ENCODE measurements at places on chromosomes 4 and X.

DNA sequence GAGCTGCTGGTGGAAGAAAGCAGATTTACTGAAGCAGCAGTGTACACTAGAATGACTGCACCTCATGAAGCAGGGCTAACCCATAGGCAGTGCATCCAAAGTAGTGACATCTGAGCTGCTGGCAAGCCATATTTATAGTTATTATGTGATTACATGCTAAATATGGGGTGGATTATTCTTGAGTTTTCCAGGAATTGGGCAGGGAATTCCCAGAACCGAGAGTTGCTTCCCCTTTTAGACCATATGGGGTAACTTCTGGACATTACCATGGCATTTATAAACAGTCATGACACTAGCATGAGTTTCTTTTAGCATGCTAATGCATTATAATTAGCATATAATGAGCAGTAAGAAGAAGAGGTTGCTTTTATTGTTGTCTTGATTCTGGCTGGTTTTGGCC lies 665.8 kb upstream of the POU3F4 start:
- no peak for DNase-seq

GRCh38 chrX:13254076-13254785 lies 65.6 kb downstream of the ATXN3L start:
- no peak for DNase-seq

- DNase-seq: no peak
Measured at GRCh38 chrX:81174286-81174685, 27.4 kb downstream of the HMGN5 start.

- no peak for DNase-seq
Measured at GRCh38 chr4:170047771-170048354, 21.7 kb upstream of the MFAP3L start.

DNA sequence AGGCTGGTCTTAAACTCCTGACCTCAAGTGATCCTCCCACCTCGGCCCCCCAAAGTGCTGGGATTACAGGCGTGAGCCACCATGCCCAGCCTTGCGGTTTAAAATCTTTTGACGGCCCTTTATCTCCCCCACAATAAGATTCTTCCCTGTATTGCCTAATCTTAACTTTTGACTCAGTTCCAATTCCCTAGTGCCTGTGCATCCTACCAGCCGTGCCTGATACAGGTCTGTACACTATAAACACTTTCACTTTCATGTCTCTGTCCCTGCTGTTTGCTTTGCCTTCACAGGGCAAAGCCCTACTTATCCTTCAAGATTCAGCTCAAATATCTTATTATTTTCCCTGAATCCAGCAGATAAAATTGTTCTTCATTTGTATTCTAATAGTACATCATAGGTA lies 74.6 kb downstream of the WDR44 start:
- DNase-seq: no peak

DNA sequence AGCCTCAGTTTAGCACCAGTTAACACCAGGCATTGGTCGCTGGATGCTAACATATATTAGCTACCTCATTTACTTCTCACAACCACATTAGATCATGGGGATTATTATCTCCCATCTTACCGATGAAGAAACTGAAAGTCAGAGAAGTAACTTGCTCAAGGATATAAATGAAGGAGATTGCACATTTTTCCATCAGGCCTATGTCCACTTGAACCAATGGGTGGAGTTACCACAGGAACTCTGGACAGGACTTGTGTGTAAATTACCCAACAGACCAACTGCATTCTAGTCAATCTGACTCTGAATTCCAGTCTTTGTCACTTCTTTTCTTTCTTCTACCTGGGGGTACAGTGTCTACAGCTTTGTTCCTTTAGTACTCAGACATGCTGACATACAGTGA lies 1.8 kb downstream of the LNX1 start:
- no peak for DNase-seq

GRCh38 chr4:108717386-108717785 lies 45.5 kb downstream of the ETNPPL start:
- no peak for DNase-seq

GRCh38 chr4:76208005-76208765 lies 5.4 kb downstream of the SCARB2 start:
- peak; percentile 60 for DNase-seq

- peak; percentile 3 for DNase-seq
Measured at GRCh38 chrX:70134116-70134477, 850 bp downstream of the IGBP1 start.

- DNase-seq: no peak
Measured at GRCh38 chr4:36388710-36389109, 107.3 kb downstream of the DTHD1 start.

- no peak for DNase-seq
Measured at GRCh38 chrX:110037178-110037577, 34.3 kb downstream of the TMEM164 start.

DNA sequence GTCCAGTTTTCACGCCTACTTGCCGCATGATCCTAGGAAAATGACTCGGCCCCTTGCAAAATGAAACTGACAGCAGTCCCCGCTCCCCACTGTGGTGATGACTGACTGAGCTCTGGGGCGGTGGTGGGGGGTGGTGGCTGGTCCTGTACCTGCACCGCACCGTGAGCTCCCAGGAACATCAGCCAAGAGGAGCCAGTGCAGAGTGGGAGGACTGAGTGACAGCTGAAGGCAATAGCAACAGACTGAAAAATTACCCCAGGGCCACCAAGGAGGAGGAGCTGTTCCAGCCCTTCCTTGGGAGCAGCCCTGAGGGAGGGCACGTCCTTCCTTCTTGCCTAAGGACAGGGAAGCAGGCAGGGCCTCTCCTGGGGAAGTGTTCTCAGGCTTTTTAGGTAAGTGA lies 2.4 kb upstream of the C4orf50 start:
- no peak for DNase-seq

DNA sequence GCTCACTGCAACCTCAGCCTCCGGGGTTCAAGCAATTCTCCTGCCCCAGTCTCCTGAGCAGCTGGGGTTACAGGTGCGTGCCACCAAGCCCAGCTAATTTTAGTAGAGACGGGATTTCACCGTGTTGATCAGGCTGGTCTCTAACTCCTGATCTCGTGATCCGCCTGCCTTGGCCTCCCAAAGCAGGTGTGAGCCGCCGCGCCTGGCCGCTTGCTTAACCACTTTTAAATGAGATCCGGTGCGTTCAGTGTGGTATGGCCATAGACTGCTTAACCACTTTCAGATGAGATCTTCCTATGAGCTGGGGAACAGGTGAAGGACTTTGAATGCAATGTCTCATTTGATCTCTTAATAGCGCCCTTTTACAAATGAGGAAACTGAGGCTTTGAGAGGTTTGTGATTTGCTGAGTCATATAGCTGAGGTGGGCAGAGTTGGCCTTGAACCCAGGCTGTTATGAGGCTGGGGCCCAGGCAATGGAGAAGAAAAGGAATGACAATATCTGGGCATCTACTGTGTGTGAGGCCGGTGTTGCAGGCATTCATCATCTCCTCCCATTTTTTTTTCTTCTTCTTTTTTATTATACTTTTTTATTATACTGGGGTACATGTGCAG lies 41.9 kb upstream of the NSG1 start:
- no peak for DNase-seq

GRCh38 chr4:61011051-61011450 lies 189.1 kb upstream of the ADGRL3 start:
- DNase-seq: no peak

GRCh38 chr4:186485561-186486062 lies 69.8 kb downstream of the MTNR1A start:
- DNase-seq: no peak

GRCh38 chr4:91513326-91513725 lies 790.4 kb upstream of the GRID2 start:
- no peak for DNase-seq

- DNase-seq: no peak
Measured at GRCh38 chr4:184668511-184669114, 19.1 kb downstream of the PRIMPOL start.

- DNase-seq: peak; percentile 51
Measured at GRCh38 chr4:24730256-24731001, 64.9 kb upstream of the SOD3 start.

GRCh38 chr4:28868841-28869240 lies 1851.3 kb upstream of the PCDH7 start:
- DNase-seq: no peak

DNA sequence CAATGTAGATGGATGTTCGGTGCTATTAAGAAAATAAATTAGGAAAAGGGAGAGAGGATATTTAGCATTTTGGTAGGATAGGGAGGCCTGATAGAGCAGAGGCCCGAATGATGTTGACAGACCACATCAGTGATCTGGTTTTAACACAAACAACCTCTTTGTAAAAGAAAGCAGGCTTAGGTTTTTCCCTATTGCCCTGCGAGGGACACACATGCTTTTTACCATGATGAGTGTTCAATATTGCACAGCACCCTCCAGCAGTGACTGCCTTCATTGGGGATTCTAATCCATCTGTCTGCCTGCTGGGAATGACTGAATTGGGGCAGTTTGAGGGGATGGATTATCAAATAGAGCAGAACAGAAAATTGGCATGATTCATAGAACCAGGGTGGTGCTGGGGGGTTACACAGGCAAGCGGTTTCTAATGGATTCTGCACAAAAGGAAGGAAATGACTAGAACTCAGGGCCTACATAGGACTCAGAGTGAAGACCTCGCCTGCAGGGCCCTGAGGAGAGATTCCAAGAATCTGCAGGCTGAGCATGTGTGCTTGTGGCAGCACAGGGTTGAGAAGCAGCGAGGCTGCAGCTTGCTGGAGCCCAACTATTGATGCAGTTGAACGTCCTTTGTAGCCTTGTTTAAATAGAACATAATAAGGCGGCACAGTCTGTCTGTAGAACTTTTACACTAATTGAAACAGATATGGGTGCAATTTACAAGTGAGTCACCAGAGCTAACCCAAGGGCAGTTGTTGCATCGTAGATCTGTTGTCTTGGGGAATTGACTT lies 58.0 kb downstream of the RHOH start:
- no peak for DNase-seq

- DNase-seq: no peak
Measured at GRCh38 chrX:39242187-39242586, 440.9 kb downstream of the MID1IP1 start.

DNA sequence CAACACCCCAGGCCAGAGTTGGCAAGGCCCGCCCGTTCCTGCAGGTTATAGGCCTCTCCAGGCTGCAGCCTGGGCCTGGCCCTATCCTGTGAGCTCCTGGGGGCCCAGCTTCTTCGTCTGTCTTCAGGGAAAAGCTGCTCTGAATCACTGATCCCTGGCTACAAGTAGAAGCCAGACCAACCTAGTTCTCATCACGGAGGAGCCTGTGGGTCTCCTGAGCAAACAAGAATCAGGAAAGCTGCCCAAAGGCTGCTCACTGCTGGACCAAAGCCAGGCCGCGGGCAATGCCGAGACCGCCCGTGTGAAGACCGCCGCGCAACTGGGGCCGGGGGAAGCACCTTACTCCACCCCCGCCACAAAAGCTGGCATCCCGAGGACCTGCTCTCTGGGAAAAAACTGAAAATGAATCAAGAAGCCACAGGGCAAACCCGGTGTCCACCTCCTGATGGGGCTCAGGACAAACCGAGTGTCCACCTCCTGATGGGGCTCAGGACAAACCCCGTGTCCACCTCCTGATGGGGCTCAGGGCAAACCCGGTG lies 12.8 kb downstream of the CTBP1 start:
- DNase-seq: no peak

DNA sequence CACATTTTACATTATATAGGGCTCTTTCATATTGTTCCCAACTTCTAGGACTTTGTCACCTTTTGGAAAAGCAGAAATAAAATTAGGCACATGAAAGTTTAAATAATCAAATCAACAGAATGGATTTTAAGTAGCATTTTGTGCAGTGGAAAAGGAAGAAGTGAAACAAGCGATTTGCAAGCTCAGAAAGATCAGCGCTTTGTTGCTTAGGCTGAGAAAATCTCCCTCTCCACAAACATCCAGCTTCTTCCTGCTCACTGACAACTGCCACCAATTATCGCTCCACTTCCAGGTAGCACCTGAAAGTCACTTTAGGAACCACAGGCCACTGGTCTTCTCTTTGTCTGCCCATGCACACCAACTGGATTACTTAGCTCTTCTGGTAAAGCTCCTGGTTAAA lies 2.0 kb upstream of the PDK3 start:
- DNase-seq: no peak

DNA sequence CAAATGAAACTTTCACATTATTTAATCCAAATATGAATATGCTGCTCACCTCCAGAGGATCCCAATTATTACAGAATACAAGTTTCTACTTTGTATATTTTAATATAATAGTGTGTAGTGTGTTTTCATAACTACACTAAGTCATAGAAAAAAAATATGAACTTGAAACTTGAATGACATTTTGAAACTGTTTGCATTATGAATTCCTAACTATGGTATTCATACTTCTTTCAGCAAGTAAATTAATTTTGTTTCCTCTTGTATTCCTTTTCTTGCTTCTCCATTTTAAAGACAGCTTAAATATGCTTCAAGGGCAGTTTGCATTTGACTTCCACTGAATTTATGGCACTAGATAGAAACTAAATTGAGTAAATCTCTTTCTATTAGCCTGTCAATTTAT lies 177.1 kb downstream of the BMPR1B start:
- DNase-seq: no peak

- DNase-seq: no peak
Measured at GRCh38 chr4:87865288-87865687, 32.5 kb downstream of the MEPE start.

GRCh38 chrX:132602701-132603100 lies 113.9 kb upstream of the MBNL3 start:
- no peak for DNase-seq

GRCh38 chr4:94634271-94634670 lies 123.5 kb upstream of the BMPR1B start:
- DNase-seq: no peak

- no peak for DNase-seq
Measured at GRCh38 chrX:47097018-47097417, 18.8 kb downstream of the RGN start.

GRCh38 chr4:101019313-101019712 lies 328.0 kb downstream of the PPP3CA start:
- no peak for DNase-seq

DNA sequence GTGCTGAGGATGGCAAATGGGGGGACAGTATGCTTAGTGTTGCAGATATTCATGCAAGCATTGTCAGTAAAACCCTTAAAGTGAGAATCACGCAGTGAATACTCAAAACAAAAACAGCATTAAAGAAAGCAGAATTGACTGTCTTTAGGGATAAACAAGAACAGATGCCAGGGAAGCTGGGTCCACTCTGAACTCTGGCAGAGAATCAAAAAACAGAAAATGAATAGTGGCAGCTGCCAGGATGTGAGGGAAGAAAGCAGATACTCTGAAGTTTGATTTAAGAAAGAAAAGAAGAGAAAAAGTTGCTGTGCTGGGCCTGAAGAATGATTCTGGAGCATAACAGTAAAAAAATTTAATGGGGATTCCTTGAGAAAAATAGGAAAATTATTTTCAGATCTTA lies 131.5 kb downstream of the GABRA2 start:
- DNase-seq: no peak

All from NCI-H187 treated with DMSO at 0.1 percent for 48 hours (cell line).